ENCODE measurements at places on chromosomes 5 and 9.

DNA sequence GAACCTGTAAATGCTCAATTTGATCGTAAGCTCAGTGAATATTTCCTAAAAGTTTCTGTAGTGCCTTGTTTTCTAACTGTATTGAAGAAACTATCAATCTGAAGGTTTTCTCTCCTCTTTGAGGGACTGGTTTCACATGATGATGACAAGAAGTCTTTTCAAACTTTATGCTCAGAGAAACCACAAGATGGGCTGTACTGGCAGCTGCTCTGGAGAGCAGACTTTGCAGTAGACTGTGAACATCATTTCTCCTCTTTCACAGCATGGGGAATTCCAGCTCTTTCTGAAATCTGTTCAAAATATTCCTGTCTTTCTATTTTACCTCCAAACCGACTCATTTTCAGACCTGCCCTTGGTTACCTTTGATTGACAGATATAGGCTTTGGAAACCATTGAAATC, 194.4 kb downstream of the IZUMO3 start:
- DNase-seq, result no peak

GRCh38 chr5:149452007-149452664, 73.0 kb upstream of the IL17B start:
- DNase-seq, result no peak

DNA sequence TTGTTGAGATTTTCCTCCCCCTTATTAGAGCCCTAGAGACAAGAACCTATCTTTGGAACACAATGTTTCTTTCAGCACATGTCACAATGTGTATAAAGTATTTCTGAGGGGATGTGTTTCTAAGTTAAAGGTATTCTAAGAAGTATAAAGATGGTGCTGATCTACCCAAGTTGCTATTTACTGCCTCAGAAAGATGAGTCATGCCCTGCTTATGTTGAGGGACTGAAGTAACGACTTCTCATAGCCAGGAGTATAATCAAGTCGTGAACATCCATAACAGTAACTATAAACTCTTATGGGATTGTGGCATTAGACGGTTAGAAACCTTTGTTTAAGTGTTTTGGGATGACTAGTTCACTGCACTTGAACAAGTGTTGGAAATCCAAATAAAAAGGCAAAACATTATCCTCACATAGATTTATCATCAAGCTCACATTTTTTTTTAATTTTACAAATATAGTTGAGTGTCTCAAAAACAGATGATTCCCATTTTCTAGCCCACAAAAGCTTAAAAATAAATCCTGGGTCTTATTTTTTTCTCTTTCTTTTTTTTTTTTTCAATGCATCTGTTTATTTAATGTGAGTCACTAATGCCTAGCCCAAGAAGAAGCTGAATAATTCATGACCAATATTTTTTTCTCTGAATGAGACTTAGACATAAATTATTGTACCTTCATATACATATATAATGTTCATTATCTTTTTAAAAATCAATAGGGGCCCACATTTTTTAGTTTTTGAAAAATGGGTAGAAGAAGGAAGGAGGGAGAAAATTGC, 12.2 kb upstream of the TMEM252 start:
- no peak for DNase-seq

DNA sequence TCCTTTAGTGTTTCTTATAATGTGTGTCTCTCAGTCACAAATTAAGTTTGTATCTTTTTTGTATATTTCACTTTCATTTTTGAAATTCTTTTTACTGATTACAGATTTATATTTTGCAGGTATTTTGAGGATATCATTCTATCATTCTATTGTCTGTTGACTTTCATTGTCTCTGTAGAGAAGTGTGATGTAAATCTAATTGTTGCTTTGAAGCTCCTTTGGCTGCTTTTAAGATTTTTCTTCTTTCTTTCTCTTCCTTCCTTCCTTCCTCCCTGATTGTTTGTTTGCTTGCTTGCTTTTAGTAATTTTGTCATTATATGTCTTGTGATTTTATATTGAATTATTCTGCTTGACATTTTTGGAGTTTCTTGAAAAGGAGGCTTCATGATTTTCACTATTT, 75.3 kb upstream of the MAST4 start:
- no peak for DNase-seq

DNA sequence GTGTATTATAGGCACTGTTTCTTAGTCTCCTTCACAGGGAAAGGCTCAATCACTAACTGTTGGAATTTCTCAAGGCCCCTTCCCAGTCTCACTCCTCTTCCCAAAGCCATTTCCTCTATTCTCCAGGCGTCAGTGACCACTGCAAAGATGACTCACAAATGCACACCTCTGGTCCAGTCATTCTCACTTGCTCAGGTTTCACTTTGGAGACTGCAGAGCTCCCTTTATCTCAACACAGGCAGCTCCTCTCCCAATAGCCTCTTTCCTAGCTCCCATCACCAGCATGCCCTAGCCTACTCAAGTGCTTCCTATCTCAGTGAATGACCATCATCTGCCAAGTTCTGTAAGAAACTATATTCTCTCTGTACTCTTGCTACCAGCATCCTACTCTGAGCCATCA, 323.6 kb downstream of the NTRK2 start:
- DNase-seq, result no peak

GRCh38 chr9:107750741-107751566, 261.4 kb upstream of the KLF4 start:
- no peak for DNase-seq

DNA sequence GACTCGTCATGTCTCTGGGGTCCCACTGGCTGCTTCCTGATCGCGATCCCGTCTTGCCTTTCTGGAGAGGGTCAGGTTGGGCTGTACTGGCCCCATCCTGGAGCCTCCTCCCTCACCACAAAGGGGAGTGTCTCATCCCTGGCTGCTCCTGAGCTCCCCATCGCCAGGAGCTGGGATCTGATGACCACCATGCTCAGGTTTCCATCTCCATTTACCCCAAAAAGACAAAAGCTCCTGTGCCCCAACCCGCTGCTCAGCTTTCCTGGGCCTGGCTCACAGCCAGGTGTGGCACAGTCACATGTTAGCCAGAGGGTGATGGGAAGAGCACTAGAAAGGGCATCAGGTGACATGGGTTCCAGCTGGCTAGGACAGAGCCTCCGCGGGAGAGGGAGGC, 47.3 kb upstream of the CDKN2AIPNL start:
- no peak for DNase-seq

- no peak for DNase-seq
These were observed 14.7 kb downstream of the IL31RA start for GRCh38 chr5:55865831-55866230.

- DNase-seq, result no peak
These were observed 1.6 kb downstream of the HINT1 start for GRCh38 chr5:131163276-131164119.

- no peak for DNase-seq
These were observed 109.9 kb upstream of the NFIB start for GRCh38 chr9:14423815-14424261.

DNA sequence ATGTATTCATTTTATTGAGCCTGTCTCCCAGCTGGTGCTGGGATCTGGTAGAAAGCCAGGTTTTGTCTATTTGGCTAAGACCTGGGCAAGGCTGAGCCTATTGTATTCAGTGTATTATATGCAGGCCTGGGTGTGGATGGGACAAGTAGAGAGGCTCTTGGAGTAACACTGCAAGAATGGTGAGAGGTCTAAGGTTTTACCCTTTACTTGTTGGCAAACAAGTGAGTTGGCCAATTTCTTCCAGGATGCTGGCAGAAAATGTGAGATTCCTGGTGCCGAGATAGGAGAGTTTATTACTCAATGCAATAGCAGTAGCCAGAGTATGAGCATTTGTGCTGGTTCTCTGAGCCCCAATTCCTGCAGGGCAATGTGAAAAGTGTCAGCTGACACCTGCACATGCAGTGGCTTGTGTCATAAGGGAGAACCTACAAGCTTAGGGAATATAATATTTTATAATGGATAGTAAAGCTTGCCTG, 141.7 kb upstream of the PRLR start:
- no peak for DNase-seq

- DNase-seq, result no peak
These were observed 83.7 kb downstream of the SERINC5 start for GRCh38 chr5:80172067-80172695.

DNA sequence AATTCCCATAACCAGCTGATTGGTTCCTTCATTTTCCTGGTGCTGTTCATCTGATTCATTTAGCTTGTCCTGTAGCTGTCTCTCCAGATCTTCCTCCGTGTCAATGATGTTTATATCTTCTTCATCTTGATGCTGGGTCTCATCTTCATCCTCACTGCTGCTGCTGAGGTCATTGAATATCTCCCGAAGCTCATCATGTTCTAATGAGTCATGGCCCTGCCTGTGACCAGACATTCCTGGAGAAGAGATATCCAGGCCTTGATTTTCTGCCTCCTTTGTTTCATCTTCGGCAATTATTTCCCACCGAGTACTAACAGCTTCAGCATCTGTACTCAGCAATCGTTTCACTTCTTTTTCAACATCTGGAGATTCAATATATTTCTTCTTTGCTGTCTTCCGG, 1.4 kb downstream of the TAF7 start:
- DNase-seq, result no peak

DNA sequence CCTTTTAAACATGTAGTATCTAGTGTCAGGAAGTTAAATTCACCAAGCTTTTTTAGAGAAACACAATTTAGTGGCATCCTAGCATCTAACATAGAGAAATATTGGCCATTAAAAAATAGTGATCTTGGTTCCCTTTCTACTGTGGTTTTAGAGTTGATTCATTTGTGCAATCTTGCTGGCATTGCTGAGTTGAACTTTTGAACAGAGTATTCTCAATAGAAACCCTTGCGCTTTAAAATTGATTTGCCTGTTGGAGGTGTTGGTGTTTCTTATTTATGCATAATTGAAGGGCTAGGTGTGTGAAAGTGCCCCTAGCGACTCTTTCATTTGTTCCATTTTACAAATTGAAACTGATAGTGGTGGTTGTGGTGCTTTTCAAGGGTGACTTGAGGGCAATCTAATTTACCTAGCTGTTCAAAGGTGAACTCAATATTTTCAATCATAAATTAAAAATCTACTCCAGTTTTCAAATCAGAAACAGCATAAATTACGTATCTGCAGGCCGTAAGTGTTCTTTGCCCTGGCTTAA, 73.0 kb upstream of the MPDZ start:
- DNase-seq, result no peak

- DNase-seq, result no peak
These were observed 122.9 kb upstream of the IL12B start for GRCh38 chr5:159453209-159453608.

DNA sequence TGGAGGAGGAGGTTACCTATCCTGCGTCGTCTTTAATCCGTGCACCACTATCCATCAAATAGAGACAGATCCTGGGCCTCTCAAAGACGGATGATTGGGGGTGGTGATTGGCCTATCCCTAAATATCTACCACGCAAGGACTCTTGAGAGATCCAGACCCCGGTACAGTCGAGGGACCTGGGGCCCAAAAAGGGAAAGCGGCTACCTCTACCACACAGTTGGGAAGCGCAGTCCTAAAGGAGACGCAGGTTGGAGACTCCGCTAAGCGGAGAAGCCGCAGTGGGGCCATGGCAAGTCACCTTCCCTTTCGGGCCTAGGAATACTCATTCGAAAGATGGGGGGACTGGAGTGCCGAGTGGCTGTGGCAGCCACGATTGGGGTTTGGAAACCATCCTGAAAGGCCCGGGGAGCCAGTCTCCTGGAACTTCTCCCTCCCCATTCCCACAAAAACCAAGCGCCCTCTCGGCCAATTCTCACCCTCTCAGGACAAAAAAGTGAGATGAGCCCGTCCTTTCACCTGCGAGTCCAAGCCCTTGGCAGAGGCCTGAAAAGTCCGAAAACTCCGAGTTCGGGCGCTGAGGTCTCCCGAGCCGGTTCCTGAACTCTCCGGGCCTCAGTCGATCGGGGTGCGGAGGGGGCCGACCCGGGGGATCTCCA, 499 bp upstream of the FOXE1 start:
- no peak for DNase-seq

DNA sequence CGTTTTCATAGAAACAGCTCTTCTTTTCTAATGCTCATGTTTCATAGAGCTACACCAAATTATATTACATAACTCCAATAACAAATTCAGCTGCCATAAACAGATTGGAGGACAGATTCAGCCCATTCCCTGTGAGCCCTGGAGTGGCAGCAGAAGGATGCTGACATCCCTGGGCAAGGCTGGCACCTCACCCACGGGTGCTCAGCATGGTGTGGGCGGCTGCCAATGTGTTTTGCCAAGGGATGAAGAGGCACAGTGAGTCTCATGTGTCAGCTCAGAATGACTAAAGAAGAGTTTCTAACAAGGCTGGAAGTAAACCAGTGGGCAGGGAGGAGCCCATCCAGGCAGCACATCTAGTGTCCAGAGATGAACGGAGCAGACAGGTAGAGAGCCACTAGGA, 127.1 kb upstream of the ICE1 start:
- no peak for DNase-seq

GRCh38 chr5:172776235-172776594, 5.2 kb upstream of the DUSP1 start:
- DNase-seq, result no peak

DNA sequence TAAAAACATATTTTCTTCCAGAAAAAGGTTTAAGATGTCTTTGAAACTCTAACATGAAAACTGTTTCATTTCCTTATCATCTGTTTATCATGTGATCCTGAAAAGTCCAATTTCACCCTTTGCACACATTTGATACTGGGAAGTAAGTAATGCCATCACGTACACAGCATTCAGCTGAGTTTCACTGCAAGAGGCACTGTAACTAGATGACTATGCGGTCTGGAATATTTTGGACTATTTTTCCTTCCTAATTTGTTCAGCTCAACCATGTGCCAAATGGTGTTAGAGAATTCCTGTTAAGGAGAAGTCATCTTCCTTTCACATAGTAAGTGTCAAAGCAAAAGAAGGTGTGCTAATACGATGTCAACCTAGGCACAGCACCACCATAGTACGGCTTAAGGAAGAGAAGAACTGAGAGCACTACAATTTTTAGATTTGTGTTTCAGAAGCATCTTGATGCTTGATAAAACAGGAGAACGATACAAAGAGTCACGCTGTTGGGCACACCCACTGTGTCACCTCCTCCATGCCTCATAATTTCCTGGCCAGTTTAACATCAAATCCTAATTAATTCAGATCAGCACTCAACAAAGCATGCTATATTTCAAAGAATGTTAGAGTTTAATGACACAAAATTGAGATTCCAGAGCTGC, 77.5 kb downstream of the GNAQ start:
- DNase-seq, result no peak

- no peak for DNase-seq
These were observed 53.1 kb downstream of the TSPAN17 start for GRCh38 chr5:176700239-176700847.

GRCh38 chr9:106228861-106229260, 534.5 kb downstream of the TMEM38B start:
- DNase-seq, result no peak

- no peak for DNase-seq
These were observed 2.4 kb downstream of the LCN1 start for GRCh38 chr9:135523521-135524129.
